ENCODE measurements at places on chromosomes 5 and 9. TPM values are rescaled to one million over a fixed set of nuclear protein-coding genes. Genes with fewer than 3 reads are reported as not detected.
A peak's percentile ranks its signal among the peaks of the same experiment; 100 is the strongest.

The CCDC183 gene
- total RNA-seq = 0.84 TPM

The PCBD2 gene
- total RNA-seq = 9.9 TPM

The PCDHAC2 gene
- 6.9 TPM for total RNA-seq

The CDO1 gene
- 3.9 TPM for total RNA-seq

The TMEM161B gene
- total RNA-seq = 11.5 TPM

The FGFR4 gene
- 4.8 TPM for total RNA-seq

The TMEM203 gene
- 30.9 TPM for total RNA-seq

The FAM221B gene
- total RNA-seq = not detected

DNA sequence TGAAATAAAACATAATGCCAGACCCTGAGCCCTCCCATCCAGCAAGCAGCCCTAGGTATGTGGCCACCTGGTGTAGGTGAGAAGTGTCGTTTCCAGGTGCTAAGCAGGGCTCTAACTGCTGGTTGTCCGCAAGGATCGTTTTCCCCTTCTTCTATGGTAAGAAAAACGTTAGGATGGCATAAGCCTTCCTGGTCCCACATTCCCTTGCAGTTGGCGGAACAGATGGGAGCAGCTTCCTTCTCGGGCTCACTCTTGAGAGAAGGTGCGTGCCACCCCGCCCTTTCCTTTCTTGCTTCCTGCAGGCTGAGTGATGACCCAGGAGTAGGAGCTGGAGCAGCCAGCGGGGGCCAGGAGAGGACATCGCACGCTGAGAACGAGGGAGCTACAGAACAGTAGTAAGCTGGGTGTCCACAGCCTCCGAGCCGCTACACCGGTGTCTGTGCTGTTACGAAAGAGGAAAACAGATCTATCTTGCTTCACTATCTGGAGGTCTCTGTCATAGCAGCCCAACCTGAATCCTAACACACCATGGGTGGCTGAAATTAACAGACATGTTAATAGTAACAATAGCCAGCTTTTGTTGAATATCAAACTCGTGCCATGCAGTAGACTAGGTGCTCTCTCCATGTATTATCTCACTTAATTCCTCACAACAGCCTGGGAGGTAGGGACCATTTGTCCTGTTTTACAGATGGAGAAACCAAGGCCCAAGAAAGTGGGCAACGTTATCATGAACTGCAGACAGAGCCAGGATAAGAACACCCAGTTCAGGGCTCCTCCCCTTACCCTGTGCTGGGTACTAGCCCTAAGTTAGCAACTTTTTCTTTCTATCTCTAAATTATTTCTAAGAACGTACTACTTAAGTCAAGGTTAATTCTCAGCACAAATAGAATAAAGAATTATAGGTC is 139.8 kb downstream of the COL23A1 start:
- no peaks in the 10 kb centered on the region for H3K4me1 ChIP-seq
- H3K36me3 ChIP-seq = no peaks in the 10 kb centered on the region
- no peak overlapping the region for H3K4me3 ChIP-seq
- no peak for DNase-seq

- H3K27ac ChIP-seq = no peak overlapping the region
- H3K4me3 ChIP-seq = no peak overlapping the region
- no peaks in the 10 kb centered on the region for H3K4me1 ChIP-seq
- no peaks in the 10 kb centered on the region for H3K27me3 ChIP-seq
Observed at GRCh38 chr5:101977729-101978345, 318.2 kb downstream of the SLCO4C1 start.

GRCh38 chr9:33289496-33289895 is 820 bp upstream of the NFX1 start:
- H3K27me3 ChIP-seq = no peaks in the 10 kb centered on the region
- H3K27ac ChIP-seq = peak overlapping the region; percentile 100
- H3K4me3 ChIP-seq = no peak overlapping the region
- peaks cover 6% of the 10 kb centered on the region for H3K4me1 ChIP-seq
- peaks cover 12% of the 10 kb centered on the region for H3K36me3 ChIP-seq
- DNase-seq = no peak

DNA sequence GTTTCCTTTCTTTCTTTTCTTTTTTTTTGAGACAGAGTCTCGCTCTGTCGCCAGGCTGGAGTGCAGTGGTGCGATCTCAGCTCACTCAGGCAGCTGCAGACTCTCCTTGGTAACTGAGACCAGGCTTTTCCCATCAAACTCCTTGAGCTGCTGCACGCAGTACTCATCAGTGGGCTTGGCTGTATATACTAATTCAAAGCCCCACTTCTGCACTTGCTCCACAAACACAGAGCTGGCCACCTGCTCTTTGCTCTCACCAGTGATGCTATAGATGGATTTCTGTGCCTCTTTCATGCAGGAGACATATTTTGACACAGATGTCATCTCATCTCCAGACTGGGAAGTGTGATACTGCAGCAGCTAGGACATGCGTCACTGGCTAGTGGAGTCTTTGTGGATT is 252.7 kb downstream of the AP3B1 start:
- H3K27ac ChIP-seq = no peak overlapping the region
- no peak for DNase-seq
- H3K27me3 ChIP-seq = no peaks in the 10 kb centered on the region

DNA sequence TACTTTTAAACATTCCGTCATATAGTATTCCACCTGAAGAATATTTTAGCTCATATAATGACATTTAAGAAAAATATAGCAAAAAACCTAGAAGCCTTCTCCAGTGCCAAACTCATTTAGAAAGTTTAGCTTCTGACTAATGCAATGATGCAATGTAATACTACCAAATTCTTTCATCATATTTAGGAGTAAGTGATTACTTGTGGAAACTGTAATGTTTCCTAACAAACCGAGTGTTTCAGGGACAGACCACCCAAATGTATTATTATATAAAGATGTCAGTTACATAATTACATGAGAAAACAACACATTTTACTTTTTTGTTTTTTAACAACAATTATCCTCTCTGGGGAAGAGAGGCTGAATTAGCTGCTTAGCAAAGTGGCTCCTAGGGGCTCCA is 316.2 kb downstream of the ARL15 start:
- no peak overlapping the region for H3K4me3 ChIP-seq
- H3K27me3 ChIP-seq = no peaks in the 10 kb centered on the region
- peak; percentile 54 for DNase-seq
- H3K36me3 ChIP-seq = no peaks in the 10 kb centered on the region
- H3K4me1 ChIP-seq = no peaks in the 10 kb centered on the region
- no peak overlapping the region for H3K27ac ChIP-seq

- no peaks in the 10 kb centered on the region for H3K4me1 ChIP-seq
- no peak overlapping the region for H3K4me3 ChIP-seq
- peak; percentile 49 for DNase-seq
- no peaks in the 10 kb centered on the region for H3K27me3 ChIP-seq
- no peaks in the 10 kb centered on the region for H3K36me3 ChIP-seq
Observed at GRCh38 chr9:6805532-6805931, 47.8 kb downstream of the KDM4C start.

DNA sequence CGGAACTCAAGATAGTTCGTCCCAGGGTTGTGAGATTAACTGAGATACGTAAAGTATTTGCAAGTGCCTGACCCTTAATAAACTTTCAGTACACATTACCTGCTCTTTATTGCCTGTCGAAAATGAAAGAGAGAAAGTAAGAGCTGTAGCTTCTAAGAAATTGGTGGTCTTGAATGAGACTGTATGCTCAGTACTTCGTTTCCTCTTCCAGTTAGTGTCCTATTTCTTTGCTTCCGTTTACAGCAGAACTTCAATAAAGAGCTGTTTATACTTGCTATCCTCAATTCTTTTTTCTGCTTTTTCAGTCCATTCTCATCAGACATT is 534 bp downstream of the SRFBP1 start:
- H3K4me3 ChIP-seq = peak overlapping the region; percentile 97
- H3K4me1 ChIP-seq = peaks cover 12% of the 10 kb centered on the region
- peak; percentile 5 for DNase-seq
- no peaks in the 10 kb centered on the region for H3K36me3 ChIP-seq

DNA sequence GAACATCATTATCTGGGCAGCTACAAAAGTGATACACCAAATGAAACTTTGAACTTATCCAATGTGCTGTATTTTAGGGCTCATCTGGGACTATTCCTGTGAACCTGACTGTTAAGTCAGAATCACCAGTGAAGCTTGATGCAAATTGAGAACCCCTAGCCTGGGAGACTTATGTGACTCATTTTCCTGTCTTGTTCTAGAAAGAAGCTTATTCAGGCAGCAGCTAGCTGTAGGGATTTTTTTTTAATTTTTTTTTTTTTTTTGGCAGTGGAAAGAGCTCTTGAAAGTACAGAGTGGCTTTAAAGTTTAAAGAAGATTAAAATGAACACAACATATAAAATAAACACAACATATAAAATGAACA is 81.1 kb upstream of the TNFAIP8 start:
- peaks cover 15% of the 10 kb centered on the region for H3K4me1 ChIP-seq
- no peaks in the 10 kb centered on the region for H3K27me3 ChIP-seq
- peak; percentile 86 for DNase-seq
- H3K36me3 ChIP-seq = no peaks in the 10 kb centered on the region

GRCh38 chr5:42930934-42931333 is 109.2 kb downstream of the ANXA2R start:
- H3K36me3 ChIP-seq = no peaks in the 10 kb centered on the region
- H3K4me1 ChIP-seq = no peaks in the 10 kb centered on the region
- H3K27ac ChIP-seq = no peak overlapping the region
- no peak for DNase-seq
- no peaks in the 10 kb centered on the region for H3K27me3 ChIP-seq
- H3K4me3 ChIP-seq = no peak overlapping the region

GRCh38 chr5:124859027-124859426 is 112.6 kb upstream of the ZNF608 start:
- no peaks in the 10 kb centered on the region for H3K36me3 ChIP-seq
- DNase-seq = no peak
- H3K27ac ChIP-seq = no peak overlapping the region
- H3K27me3 ChIP-seq = no peaks in the 10 kb centered on the region
- no peak overlapping the region for H3K4me3 ChIP-seq
- no peaks in the 10 kb centered on the region for H3K4me1 ChIP-seq

DNA sequence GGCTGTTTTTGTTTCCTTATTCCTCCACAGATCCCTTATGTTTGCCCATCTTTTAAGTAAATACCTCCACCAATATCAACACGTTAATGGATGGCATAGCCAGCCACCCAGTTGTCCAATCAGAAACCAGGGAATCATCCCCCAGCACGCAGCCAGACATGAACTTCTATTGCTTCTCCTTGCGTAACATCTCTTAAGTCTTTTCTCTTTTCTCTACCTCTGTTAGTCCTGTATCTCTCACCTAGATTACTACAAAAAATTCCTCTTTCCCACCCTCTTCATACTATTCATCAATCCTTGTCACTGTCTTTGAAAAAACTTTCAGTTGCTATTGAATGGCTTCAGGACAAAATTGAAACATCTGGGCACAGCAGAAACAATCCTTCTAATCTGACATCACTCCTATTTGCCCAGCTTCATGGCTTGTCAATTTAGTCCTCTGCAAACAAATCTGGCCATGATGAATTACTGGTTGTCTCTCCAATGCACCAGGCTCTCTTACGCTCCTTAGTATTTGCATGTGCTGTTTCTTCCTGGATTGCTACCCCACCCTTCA is 349.3 kb downstream of the RAB3C start:
- H3K4me1 ChIP-seq = no peaks in the 10 kb centered on the region
- H3K36me3 ChIP-seq = no peaks in the 10 kb centered on the region
- no peaks in the 10 kb centered on the region for H3K27me3 ChIP-seq
- DNase-seq = no peak
- no peak overlapping the region for H3K27ac ChIP-seq

GRCh38 chr5:144941004-144941403 is 770.3 kb downstream of the KCTD16 start:
- no peak overlapping the region for H3K4me3 ChIP-seq
- H3K36me3 ChIP-seq = no peaks in the 10 kb centered on the region
- DNase-seq = no peak
- H3K27ac ChIP-seq = no peak overlapping the region
- no peaks in the 10 kb centered on the region for H3K27me3 ChIP-seq

DNA sequence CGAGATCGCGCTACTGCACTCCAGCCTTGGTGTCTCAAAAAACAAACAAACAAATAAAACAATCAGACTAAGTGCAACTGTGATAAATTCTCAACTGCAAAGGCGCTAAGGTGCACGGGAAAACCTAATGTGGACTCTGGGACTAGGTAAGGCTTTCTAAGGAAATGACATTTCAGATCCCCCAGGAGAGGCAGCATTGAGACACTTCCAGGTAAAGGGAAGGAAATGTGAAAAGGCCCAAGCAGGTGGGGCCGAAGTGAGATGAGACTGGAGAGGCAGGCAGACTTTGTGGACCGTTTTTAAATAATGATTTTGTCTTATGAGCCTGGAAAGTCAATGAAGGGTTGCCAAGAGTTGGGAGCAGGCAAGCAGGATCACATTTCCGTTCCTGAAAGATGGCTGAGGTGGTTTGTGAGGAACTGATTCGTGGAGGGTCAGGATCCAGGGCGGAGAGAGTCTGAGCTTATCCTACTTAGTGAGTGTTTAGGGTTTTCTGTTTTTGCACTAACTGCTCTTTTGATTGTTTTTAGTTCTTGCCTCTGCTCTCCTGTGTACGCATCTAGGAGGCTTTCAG is 2.0 kb upstream of the APBA1 start:
- peaks cover 17% of the 10 kb centered on the region for H3K4me1 ChIP-seq
- no peak for DNase-seq
- no peaks in the 10 kb centered on the region for H3K27me3 ChIP-seq
- no peaks in the 10 kb centered on the region for H3K36me3 ChIP-seq
- H3K27ac ChIP-seq = peak overlapping the region; percentile 2

- H3K27ac ChIP-seq = no peak overlapping the region
- no peak overlapping the region for H3K4me3 ChIP-seq
- no peak for DNase-seq
Observed at GRCh38 chr5:38338455-38338854, 80.1 kb downstream of the EGFLAM start.

GRCh38 chr9:78273761-78274160 is 23.2 kb upstream of the PSAT1 start:
- DNase-seq = no peak
- no peak overlapping the region for H3K27ac ChIP-seq
- no peaks in the 10 kb centered on the region for H3K36me3 ChIP-seq
- no peaks in the 10 kb centered on the region for H3K4me1 ChIP-seq
- H3K4me3 ChIP-seq = no peak overlapping the region
- H3K27me3 ChIP-seq = no peaks in the 10 kb centered on the region

DNA sequence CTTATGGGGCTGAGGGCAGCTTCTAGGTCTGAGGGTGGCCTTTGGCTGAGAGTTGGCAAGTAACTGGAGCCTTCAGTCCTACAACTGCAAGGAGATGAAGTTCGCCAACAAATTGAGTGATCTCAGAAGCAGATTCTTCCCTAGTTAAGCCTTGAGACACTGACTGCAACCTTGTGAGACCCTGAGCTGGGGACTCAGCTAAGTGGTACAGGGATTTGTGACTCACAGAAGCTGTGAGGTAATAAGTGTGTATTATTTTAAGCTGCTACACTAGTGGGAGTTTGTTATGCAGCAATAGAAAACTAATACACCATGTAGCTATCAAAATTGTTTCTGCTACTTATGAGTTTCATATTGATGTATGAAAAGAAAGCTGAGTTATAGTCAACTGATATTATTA is 279.2 kb downstream of the PIK3R1 start:
- H3K27ac ChIP-seq = no peak overlapping the region
- no peaks in the 10 kb centered on the region for H3K27me3 ChIP-seq
- no peaks in the 10 kb centered on the region for H3K36me3 ChIP-seq
- no peak overlapping the region for H3K4me3 ChIP-seq

- DNase-seq = no peak
Observed at GRCh38 chr5:7941692-7942091, 72.7 kb downstream of the MTRR start.
